Esophagus mucosa (tissue), 1 donor: ENCODE measurements at places on chromosomes 4 and X.

- ATAC-seq = no peak
Measured at GRCh38 chr4:113548303-113548702, 213.2 kb downstream of the CAMK2D start.

GRCh38 chr4:46249106-46249505 lies 125.3 kb upstream of the GABRG1 start:
- no peak for ATAC-seq

DNA sequence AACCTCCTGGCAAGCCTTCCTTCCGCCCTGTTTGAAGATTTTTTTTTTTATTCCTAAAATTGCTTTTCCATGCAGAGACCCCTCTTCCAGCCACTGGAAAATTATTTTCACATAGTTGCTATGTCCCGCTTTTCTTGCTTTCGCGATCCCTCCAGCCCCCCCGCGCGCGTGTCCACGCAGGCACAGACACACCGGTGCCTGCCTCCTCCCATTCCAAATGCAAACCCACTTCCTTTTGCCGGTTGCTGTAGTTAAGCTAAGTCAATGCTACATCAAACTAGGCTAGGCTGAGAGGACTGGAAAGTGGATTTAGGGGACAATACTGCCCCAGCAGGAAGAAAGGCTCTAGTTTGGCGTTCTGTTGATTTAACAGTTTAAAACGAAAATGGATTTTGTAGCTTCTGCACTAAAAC lies 111.0 kb downstream of the DHX15 start:
- no peak for ATAC-seq

DNA sequence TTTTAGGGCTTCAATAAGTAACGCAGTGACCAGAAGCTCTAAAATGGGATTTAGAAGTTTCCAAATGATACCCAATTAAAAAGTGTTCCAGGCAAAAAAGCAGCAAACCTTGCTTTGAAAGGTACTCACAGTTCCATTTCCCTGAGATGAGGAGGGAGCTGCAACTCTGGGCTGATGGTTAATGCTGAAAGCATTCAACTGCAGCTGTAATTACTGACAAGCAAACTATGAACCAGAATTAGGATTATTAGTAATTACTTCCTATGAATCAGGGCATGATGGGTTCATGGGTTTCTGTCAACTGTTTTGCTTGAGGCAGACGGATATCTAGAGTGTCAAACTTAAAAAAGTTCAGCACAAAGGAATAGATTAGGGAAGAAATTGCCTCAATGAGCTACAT lies 357.4 kb downstream of the STIM2 start:
- no peak for ATAC-seq

GRCh38 chr4:133641191-133641590 lies 492.1 kb downstream of the PCDH10 start:
- ATAC-seq = no peak

- ATAC-seq = no peak
Measured at GRCh38 chr4:76545226-76545884, 110.3 kb downstream of the SHROOM3 start.

DNA sequence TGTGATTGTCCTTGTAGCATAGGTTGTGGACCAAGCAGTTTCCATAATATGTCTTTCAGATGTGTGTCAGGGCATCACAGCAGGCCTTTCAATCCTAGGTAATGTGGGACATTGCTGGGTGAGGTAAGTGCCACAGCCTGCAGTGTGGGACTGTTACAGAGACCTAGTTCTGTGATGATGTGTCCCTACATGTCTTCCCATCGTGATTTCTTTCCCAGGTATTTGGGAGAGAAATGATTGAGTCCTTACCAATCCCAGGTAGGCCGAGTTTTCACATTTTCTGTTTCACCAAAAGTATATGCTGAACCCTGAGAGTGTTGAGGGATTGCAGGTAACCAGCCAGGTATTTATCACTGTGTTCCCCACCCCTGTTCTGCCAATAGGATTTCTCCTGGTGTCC lies 10.6 kb upstream of the ATXN3L start:
- no peak for ATAC-seq

DNA sequence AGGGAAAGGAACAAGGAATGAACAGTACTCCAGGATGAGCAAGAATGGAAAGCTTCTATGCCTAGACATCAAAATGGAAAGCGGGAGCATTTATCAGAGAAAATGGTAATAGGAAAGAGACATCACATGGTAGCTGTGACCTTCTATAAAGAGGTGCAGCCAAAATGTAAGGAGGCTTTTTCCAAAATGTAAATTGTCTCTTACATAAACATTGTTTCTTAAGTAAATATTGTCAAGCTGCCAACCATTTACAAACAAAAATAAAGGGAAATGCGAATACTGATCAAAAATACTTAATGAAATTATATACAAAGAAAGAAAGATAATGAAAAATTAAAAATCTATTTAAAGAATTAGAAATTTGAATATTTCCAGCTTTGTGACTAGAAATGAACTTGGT lies 55.0 kb upstream of the RASGEF1B start:
- no peak for ATAC-seq

DNA sequence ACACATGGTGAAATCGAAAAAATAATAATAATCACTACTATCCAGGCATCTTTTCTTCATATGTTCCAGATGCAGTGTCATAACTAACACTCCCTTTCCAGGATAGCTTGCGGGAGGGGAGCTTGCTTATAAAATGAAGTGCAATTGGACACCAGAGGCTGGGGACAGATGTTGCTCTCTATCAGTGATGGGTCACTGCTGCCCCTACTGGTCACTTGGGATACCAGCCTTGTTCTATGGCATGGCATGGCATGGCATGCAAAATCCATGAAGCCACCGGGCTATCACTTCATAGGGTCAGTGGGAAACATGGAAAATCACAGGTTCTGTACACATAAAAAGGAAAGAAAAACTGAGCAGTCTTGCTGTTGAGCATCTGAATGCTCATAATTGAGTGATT lies 168.1 kb downstream of the GLRA2 start:
- ATAC-seq = peak; percentile 48

DNA sequence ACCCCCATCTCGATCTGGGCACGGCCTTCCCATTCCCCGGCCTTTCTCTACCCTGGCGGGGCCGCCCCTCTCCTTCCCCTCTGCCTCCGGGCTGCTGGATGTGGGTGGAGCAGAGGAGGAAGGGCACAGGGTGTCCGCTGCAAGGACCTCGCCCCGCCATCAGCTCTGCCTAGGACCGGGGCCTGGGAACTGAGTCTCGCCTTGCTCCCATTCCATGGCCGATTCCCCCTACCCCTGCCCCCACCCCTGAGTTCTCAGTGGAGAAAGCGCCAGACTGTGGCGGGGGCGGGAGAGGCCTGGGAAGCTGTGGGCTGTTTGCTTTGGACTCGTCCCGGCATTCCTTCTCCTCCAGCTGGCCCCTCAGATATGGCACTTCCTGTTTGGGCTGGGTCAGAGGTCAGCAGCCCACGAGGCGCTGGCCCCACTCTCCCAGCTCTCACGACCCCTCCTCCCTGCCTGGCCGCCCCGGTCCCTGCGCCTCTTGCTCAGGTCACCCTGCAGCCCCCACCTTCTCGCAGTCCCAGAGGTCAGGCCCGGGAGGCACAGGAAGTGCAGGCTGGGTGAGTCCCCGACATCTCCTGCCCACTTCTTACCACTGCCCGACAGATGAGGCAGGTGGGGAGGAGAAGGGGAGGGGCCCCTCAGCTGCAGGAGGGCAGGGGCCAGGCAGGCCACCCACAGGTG lies 6.4 kb upstream of the BGN start:
- ATAC-seq = no peak

DNA sequence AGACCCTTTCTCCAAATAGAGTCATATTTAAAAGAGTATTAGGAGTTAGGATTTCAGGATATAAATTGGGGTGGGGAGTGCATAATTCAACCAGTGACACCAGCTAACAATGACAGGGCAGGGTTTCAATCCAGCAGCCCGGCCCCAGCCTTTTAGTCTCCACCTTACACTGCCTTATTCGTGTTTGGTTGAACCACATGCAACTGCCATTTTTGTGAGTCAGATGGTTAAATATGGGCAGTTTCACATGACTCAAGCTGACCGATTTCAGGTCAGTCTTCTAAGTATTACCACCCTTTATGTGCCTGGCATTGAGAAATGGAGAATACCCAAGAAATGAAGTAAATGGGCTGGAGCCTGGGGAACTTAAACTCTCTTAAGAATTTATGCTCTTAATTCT lies 102.8 kb downstream of the STOX2 start:
- no peak for ATAC-seq

DNA sequence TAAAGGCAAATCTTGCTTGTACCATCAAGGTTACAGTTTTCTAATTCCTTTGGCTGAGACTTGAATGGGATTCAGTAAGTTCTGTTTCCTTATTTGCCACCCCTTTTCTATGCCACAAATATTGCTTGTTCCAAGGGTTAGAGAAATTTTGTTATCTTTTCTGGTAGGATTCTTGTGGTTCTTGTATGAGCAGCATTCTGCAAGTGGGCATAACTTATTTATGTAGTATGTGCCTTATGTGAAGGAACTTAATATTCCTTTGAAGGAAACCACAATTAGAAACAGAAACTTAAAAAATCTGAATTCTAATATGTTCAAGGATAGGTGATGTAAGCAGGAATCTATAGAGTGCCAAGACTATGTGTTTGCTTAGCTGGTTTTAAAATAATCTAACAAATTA lies 53.1 kb upstream of the TSPAN5 start:
- ATAC-seq = no peak

DNA sequence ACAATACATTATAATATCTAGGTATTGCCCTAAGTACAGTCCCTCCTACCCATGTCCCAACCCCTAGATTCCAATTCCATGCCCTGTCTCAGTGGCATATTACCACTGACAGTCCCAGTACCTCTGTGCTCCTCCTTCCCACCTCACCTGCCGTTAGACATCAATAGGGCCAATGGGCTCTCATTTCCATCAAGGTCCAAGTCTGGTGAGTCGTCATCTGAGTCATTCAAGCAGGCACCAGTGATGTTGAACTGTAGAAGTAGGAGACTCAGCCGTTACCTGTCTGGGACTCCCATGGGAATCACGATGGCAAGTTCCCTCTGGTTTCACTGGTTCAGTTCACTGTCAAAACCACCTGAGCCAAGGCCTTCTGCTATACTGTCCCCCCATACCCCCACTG lies 51.7 kb downstream of the PHF8 start:
- ATAC-seq = no peak

- ATAC-seq = no peak
Measured at GRCh38 chr4:52947401-52948056, 85.4 kb downstream of the RASL11B start.

GRCh38 chrX:12771445-12772069 lies 19.7 kb upstream of the PRPS2 start:
- ATAC-seq = peak; percentile 82

DNA sequence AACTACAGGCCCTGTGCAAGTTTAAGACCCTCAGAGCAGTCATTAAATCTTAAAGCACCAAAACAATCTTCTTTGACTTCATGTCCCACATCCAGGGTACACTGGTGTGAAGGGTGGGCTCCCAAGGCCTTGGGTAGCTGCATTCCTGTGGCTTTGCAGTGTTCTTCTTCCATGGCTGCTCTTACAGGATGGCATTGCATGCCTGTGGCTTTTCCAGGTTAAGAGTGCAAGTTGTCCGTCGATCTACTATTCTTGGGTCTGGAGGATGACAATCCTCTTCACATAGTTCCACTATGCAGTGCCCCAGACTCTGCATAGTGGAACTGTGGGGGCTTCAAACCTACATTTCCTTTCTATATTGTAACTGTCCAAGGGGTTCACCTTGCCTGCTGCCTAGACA lies 494.5 kb downstream of the CFAP47 start:
- ATAC-seq = no peak

GRCh38 chr4:81466841-81467671 lies 4.7 kb downstream of the RASGEF1B start:
- peak; percentile 24 for ATAC-seq

DNA sequence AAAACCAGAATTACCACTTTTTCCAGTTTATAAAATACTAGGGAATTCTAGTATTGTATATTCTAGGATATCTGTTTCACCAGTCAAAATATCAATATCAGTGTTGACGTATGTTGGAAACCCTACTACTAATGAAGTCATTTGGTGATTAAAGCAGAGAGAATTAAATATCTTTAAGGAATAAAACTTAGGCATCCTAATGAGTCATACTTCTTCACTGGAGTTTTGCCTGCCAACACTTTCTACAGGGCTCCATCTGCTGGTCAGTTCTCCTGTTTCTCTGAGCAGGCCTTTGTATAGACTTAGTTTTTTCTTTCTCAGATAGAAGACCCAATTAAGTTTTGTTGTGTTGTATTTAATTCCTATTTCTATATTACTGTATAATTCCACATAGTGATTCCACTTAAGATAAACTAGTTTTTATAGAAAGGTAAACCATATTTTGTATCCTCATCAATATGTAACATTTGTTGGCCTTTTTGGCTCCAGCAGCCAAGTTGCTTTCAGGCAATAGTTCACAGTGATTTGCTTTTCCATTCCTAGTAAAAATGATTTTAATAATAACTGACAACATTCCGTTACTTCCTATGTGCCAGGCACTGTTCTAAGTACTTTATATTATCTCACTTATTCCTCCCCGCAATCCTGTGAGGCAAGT lies 3.5 kb downstream of the AP1AR start:
- peak; percentile 13 for ATAC-seq

DNA sequence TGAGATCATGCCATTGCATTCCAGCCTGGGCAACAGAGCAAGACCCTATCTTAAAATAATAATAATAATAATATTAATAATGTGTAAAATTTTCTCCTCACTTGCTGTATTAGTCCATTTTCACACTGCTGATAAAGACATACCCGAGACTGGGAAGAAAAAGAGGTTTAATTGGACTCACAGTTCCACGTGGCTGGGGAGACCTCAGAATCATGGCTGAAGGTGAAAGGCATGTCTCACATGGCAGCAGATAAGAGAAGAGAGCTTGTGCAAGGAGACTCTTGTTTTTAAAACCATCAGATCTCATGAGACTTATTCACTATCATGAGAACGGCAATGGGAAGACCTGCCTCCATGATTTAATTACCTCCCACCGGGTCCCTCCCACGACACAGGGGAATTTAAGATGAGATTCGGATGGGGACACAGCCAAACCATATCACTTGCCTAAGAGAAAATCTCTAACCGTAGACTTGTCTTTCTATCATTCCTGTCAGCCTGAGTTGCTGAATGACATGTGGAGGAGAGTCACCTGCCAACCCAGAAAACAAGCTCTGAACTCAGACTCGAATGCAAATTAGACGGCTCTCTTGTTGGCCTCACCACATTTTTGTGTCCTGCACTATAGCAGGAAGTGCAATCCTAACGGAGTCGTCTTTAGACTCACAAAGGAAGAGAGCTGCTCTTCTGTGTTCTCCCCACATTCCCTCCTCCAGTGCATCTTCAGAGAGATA lies 51.9 kb upstream of the DCTD start:
- ATAC-seq = no peak

- ATAC-seq = no peak
Measured at GRCh38 chrX:85590638-85591037, 211.2 kb upstream of the POF1B start.

GRCh38 chr4:2663275-2663674 lies 92.9 kb downstream of the TNIP2 start:
- no peak for ATAC-seq

DNA sequence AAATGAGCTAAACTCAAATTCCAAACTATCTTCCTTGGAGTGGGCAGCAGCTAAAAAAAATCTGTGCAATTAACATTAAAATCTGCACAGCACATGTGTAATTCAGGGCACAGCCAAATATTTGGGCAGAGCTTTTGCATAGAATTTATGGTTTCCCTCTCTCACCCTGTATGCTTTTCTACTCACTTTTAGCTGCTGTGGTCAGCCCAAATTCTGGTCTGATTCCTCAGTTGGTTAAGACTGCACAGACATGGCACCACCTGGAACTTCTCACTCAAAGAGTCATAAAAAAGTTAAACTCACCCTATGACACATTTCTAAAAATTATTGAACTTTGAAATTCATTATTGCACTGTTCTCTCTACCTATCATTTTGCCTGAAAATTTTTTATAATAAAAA lies 4.9 kb upstream of the PLK4 start:
- ATAC-seq = no peak

- no peak for ATAC-seq
Measured at GRCh38 chrX:144494074-144494473, 610.2 kb downstream of the UBE2NL start.
